HAP-1 (cell line): ENCODE measurements at places on chromosomes 1 and 21.

- DNase-seq: no peak
Measured at GRCh38 chr1:84145068-84145467, 997 bp downstream of the PRKACB start.

DNA sequence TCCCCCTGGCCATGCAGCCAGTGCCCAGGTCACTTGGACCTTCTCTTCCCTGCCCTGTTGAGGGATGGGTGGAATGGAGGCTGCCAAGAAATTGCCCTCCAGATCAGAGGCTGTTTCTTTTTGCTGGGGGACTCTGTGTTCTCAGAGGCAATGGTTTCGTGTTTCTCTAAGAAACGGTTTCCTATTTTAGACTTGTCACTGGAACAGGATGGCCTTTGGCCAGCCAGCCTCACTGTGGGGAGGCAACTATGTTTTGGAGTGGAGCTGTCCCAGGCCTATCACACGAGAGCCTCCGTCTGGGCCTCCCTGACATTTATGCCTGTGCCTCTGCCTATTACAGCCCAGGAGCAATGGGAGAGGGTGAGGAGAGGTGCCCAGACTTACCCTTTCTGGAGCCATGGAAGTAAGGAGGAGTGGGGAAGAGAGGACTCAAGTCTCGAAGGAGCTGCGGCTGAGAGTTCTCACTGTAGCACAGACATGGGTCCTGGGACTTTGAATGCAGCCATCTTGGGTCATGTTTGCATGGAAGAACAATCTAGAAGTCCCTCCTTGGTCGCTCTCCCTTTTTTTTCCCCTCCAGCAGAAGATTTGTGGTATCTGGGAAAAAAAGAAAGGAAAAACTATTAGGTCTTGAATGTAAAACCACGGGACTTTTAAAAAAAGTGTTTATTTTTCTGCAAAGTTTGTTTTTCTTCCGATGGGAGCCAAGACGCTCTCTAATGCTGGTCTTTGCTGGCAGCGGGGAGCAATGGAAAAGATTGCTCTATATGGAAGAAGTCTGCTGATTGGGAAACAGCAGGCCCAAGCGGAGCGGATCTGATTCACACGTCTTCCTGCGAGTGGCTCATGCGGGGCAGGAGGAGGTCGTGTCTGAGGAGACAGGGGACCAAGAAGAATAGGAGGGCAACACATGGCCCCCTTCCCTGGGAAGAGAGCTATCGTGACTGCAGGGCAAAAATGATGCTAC, 219.2 kb downstream of the FOXD2 start:
- no peak for DNase-seq

DNA sequence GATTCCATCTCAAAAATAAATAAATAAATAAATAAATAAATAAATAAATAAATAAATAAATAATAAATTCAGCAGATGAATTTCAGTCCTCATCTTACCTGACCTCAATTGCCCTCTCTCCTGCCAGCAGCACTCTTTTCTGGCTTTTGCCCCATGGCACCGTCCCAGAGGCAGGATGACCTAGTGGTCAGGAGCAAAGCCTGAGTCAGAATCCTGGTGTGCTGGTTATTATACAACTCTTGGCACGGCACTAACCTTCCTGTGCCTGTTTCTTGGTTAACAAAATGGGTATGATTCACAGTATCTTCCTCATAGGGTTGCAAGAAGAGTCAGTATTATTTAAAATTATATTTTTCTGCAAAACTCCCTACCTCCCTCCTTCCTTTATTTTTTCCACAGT, 43.0 kb downstream of the NKAIN1 start:
- DNase-seq: no peak

GRCh38 chr1:155073377-155074242, 5.0 kb upstream of the EFNA3 start:
- no peak for DNase-seq

- DNase-seq: no peak
Measured at GRCh38 chr1:25579292-25580252, 36.2 kb downstream of the LDLRAP1 start.

DNA sequence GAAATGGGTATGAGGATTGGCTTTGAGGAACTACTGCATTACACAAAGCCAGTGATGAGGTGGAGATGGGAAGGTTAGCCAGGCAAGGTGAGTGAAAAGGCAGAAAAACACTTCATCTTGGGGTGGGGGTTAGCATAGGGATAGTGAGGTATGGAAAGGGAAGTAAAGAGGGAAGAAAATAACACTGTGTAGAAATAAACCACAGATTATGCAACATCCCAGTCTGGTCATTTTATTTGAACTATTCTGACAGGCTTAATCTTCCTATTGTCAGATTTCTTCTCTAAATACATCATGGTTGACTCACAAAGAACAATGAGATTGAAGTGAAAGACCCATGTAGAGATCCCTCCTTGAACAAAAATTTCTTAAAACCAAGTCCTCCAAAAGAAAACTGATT, 640.2 kb downstream of the PTPRC start:
- DNase-seq: no peak

GRCh38 chr1:89125240-89125912, 538 bp downstream of the GBP2 start:
- DNase-seq: no peak

DNA sequence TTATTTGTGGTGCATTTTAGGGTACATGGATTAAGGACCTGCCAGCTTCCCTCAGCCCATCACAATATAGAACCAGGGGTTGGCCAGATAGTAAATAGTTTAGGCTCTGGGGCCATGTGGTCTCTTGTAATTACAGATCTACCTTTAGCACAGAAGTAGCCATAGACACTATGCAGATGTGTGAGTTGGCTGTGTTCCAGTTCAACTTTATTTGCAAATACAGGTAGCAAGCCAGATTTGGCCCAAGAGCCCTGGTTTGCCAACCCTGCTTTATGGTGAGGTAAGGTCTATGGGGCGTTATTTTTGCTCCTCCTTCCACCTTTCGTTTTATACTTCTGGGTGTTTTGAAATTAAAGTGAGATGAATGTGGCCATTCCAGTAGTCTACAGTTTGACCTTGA, 48.7 kb downstream of the MRPS6 start:
- no peak for DNase-seq

DNA sequence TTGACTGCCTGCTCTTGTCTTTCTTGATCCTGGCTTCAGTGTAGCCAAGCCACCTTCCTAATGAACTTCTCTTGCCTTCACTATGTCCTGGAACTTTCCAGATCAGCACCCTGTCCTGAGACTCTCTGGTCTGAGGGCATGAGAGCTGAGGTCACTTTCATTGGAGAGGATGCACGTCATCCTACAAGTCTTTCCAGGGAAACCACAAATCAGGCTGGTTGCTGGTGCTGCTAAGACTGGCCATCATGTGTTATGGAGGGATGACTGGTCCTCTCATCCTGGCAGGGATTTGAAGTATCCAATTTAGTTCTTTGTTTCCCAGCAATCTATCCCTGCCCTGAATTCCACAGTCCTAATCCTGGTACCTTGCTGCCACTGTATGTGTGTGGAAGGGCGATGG, 228.6 kb downstream of the GPATCH2 start:
- DNase-seq: no peak

- DNase-seq: peak; percentile 78
Measured at GRCh38 chr21:44817914-44818639, at the start of gene SUMO3. Gene SUMO3 (minus strand): TSS chr21:44818062. CDS start chr21:44817968, 94 bp downstream.

DNA sequence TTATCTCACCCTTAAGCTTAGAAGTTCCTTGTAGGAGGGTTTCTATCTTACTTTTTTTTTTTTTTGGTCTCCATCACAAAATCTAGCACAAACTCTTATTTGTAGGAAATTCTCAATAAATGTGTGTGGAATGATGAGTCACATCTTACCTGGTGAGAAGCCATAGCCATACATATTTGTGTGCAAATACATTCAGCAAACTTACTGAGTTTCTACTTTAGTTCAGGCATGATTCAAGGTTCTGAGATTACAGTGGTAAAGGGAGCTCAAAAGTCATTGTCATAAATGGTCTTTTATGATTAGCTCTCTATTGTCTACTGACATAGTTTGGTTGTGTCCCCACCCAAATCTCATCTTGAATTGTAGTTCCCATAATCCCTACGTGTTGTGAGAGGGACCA, 193.1 kb upstream of the UBE2U start:
- DNase-seq: no peak

GRCh38 chr1:9202240-9202870, 32.2 kb upstream of the H6PD start:
- peak; percentile 17 for DNase-seq

DNA sequence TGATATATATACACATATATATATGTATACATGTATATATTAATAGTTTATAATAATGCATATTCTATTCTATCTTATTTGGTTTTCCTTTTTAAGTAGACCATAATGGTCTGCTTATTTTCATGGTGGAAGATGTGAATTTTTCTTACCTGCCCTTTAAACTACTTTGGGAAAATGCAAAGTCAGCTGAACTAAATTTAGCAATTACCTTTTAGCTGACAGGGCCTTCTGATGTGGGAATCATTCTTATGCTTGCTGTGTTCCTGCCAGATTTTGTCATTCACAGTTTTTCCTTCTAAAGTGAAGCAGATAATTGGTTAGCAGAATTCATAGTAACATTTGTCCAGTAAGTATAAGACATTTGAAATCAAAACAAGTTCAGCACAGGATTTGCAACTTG, 63.2 kb upstream of the SAMSN1 start:
- DNase-seq: no peak

DNA sequence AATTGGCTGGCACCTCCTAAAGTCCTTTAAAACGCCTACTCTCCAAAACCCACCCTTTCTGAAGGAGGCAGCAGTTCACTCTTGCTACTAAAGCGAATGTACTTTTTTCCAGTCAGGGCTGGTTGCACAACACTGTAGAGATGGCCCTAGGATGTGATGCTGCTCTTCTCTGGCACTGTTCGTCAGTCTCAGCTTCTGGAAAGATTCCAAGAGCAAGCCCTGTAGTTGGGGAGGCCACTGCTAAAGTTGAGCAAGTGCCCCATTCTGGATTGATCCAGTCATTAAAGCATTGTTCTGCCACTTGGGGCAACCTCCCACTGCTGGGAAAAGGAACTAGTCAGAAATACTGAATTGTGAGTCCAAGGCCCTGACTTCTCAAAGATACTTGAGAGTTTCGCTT, 28.5 kb upstream of the KCNQ4 start:
- no peak for DNase-seq

- DNase-seq: peak; percentile 30
Measured at GRCh38 chr1:53681977-53682685, 56.8 kb downstream of the GLIS1 start.

GRCh38 chr1:156524481-156524869, 23.9 kb upstream of the MEF2D start:
- DNase-seq: no peak

DNA sequence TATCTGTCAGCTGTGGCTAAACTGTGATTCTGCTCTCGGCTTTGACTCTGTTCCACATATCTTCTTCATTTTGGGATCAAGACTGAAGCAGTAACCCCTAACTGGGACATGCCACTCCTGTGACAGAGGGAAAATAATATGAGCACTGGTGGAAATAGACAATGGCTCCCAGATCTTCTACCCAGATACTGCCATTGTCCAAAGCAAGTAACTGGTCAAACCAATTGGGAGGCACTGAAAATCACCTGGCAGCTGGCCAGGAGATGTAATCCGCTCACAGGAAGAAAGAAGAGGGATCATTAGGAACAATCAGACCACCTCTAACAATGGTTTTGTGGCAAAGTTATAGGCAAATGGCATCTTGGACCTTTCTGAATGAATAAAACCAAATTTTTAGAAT, 10.7 kb downstream of the SNX7 start:
- DNase-seq: peak; percentile 83

GRCh38 chr1:30242168-30242567, 481.2 kb downstream of the MATN1 start:
- no peak for DNase-seq

DNA sequence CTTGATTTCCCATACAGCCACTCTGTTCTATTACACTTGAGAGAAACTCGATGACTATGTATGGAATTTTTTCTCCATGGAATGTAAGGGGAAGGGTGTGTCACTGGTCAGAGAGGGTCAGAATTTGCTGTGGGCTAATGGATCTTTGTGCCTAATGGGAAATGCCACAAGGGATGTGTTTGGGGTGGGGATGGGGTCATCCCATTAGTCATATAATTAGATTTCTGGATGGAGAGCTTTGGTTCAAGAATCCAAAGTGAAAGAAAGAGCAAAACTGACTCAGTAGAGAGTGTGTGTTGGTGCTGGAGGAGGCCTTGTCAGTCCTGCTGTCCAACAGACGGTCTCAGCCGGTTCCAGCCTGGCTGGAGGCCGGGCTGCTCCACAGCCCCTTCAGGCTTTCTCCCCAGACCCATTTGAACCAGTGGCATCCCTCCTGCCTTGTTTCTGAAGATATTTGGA, 86.4 kb downstream of the LAMC2 start:
- DNase-seq: no peak

- peak; percentile 86 for DNase-seq
Measured at GRCh38 chr1:40951943-40952743, 27.4 kb upstream of the CTPS1 start.

GRCh38 chr1:7694600-7695496, 76.2 kb upstream of the VAMP3 start:
- no peak for DNase-seq

DNA sequence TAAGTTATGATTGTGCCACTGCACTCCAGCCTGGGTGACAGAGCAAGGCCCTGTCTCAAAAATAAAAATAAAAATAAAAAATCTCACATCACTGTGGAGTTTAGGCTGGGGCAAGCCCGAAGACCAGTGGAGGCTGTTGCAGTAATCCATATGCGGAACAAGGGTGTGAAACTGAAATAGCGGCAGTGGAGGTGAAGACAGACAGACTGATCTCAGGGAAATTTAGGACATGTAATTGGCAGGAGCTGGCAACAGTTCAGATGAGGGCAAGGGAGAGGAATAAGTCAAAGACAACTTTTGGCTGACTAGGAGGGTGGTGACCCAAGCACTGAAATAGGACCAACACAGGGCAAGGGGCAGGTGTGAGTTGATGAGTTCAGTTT, 8.4 kb downstream of the ARMH1 start:
- no peak for DNase-seq

DNA sequence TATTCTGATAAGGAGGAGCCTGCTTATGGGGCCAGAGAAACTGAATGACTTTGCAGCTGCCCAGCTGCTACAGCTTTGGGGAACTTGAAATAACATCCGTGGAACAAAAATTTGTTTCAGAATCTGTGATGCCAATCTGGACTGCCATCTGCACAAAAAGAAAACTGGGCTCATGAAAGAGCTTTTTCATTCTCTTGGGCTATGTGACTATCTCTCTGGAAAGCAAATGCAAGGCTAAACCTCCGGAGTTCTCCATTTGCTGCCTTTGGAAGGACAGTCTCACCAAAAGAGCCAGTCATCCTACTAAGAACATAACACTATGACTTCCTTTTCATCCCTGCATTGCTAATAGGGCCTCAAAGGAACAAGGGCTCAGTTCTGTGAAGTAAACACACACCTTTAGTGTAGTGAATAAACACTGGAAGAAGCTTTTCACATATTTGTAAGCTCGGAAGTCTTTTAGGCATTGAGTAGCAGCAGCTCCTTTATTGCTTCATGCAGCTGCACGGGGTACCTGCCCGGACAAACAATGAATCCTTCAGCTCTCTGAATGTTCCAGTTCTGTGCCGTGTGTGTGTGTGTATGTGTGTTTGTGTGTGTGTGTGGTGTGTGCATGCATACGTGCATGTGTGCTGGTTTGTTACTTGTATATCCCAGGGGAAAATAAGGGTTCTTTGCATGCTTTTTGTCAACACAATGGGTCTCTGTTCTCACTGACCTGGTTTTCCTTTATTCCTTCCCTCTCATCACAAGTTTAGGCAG, 255.5 kb upstream of the SGIP1 start:
- DNase-seq: no peak

- DNase-seq: no peak
Measured at GRCh38 chr21:42157606-42158310, 61.2 kb upstream of the ABCG1 start.
